CD4-positive, alpha-beta T cell treated with Interleukin-17A for 1 hour (primary cell): ENCODE measurements at places on chromosomes 5 and 9.

GRCh38 chr5:74360535-74361210, 279.9 kb downstream of the ENC1 start:
- DNase-seq: no peak

DNA sequence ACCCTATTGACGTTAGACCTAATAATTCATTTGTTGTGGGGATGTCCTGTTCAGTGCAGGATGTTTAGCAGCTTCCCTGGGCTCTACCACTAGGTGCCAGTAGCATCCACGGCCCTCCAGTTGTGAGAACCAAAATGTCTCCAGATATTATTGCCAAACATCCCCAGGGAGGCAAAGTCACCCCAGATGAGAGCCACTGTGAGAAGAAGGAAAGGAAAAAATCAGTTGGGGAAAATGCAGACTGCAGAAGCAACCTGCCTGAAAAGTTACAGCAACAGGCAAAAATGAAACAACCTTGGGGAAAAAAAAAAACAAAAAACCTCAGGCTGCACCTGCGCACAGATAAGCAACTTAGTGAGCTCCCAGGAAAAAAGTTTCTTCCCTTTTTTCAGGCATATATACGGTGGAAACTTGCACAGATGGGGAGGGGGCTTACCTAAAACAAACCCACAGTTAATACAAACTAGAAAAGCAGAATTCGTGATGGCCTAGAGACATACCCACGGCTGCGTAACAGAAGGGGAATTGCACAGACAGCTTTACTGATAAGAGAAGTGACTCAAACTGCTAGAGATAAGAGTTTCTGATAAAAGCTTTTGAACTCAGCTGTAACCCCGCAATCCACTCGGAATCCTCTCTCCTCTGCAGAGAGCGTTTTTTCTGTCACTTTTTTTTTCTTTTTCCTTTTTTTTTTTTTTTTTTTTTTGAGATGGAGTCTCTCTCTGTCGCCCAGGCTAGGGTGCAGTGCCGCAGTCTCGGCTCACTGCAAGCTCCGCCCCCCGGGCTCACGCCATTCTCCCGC, 29.8 kb upstream of the FBP1 start:
- peak; percentile 62 for DNase-seq

GRCh38 chr9:20624201-20625002, 2.1 kb upstream of the MLLT3 start:
- DNase-seq: peak; percentile 62

- DNase-seq: no peak
Observed at GRCh38 chr9:128768606-128769005, 3.1 kb downstream of the ZER1 start.

- no peak for DNase-seq
Observed at GRCh38 chr9:79446523-79447307, 125.0 kb upstream of the TLE4 start.

DNA sequence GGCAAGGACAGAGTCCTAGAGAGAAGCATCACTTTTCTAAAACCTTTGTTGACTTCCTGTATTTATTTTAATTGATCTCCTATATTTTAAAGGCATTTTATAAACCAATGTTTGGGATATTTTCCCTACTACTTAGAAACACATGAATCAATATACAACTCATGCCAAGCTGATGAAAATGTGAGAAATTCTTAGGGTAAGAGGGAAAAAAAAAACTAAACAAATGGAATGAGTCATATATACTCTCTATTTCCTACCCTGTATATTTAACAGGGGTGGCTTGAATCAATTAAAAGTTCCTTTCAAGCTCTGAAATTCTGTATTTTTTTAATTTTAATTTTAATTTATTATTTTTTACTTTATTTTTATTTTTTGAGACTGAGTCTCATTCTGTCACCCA, 19.6 kb downstream of the BAAT start:
- no peak for DNase-seq

DNA sequence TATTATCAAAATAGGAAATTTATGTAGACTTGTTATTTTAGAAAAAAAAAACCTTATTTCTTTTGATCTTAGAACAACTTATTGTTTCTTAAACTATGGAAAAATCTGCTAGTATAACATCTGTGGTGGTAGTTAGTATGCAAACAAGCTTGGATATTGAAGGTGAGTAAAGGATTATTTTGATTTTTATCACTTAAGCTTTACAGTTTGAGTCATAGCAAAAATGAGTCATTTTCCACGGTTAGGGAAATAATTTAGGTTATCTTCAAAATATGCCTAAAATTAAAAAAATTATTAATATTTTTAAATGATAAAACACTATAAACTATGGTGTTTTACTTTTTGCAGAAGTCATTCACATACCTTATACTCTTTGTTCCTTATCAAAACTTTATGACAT, 107.2 kb upstream of the DHFR start:
- no peak for DNase-seq

DNA sequence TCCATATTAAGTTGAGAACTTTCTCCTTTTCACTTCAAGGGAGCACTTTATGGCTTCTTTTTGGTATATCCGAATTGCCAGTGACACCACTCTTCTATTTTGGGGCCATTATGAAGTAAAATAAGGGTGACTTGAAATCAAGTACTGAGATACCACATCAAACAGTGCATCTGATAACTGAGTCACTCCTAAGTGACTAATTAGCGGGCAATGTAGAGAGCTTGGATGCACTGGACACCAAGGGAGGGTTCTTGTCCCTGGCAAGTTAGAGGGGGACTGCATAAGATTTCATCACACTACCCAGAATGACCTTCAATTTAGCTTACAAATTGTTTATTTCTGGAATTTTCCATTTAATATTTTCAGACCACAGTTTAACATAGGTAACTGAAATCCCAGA, 813.9 kb upstream of the CDH10 start:
- no peak for DNase-seq
